ENCODE measurements at places on chromosomes 2 and 18.
A peak's percentile ranks its signal among the peaks of the same experiment; 100 is the strongest.

GRCh38 chr2:217612211-217612610 is 390.6 kb downstream of the TNS1 start:
- no peak for DNase-seq

- no peak for DNase-seq
These were observed 416.7 kb downstream of the ARHGAP15 start for GRCh38 chr2:143545949-143546255.

- DNase-seq = peak; percentile 57
These were observed 37.4 kb downstream of the ACTR2 start for GRCh38 chr2:65264821-65265670.

- DNase-seq = no peak
These were observed 207.6 kb downstream of the MGAT5 start for GRCh38 chr2:134461511-134461910.

DNA sequence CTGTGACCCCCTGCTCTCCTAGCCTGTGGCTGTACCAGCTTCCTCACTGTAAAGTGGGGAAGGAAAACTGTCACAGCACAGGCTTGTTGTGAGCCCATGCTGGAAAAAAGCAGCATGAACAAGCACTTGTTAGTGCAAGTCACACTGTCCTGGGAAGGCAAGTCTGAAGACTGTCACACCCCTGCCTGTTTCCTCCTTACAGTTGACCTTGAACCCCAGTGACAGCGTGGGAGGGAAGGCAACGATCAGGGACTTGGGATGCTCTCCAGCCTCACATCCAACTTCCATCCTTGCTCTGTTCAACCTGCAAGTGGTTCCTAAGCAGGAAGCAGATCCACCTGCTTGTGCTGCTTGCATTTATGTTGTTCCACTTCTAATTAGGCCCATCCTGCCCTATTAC is 311.3 kb upstream of the KLHL29 start:
- no peak for DNase-seq

GRCh38 chr2:128307595-128307994 is 11.1 kb downstream of the HS6ST1 start:
- no peak for DNase-seq

GRCh38 chr2:114113518-114113917 is 223.6 kb downstream of the ACTR3 start:
- DNase-seq = no peak

- no peak for DNase-seq
These were observed 71.1 kb downstream of the TDRD15 start for GRCh38 chr2:21194858-21195271.

DNA sequence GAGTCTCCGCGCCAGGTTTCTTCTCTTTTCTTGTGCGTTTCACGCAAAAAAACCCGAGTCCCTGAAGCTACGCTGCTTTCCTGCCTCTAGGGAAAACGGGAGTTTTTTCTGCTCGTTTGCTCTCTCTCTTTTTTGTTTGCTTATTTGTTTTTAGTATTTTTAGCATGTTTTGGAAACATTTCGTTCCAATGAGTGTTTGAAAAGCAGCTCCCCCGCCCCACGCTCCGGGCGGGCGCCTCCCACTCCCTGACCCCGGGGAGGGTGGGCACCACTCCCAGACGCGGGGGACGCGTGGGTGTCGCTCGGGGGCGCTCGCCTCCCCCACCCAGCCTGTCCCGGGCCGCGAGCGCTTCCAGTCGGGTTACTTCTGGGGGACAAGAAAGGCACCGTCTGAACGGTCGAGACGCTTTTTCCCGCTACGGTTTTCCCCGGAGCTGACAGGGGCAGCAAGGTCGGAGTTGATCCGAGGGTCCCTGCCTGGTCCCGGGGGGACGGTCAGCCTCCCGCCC is 446 bp upstream of the EFHD1 start:
- DNase-seq = no peak

- no peak for DNase-seq
These were observed 1.4 kb downstream of the DOK6 start for GRCh38 chr18:69401972-69402532.

DNA sequence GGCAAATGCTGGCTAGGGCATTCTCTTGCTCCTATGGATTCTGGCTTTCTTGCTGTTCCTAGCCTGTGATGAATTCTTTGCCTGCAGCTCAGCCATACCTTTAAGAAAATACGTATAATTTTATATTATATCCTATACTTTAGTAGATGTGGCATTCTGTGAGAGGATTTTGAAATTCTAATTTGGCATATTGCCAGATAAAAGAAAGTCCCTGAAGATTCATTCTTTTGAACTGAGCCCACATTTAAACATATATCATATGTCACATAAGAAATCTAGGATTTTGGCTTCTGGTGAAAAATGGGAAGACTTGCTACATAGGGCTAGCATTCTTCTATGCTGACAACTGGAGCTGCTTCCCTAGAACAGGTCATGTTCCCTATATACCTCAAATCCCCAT is 91.4 kb upstream of the LYPD1 start:
- DNase-seq = no peak

- DNase-seq = no peak
These were observed 8.4 kb downstream of the DGKD start for GRCh38 chr2:233362742-233363141.

DNA sequence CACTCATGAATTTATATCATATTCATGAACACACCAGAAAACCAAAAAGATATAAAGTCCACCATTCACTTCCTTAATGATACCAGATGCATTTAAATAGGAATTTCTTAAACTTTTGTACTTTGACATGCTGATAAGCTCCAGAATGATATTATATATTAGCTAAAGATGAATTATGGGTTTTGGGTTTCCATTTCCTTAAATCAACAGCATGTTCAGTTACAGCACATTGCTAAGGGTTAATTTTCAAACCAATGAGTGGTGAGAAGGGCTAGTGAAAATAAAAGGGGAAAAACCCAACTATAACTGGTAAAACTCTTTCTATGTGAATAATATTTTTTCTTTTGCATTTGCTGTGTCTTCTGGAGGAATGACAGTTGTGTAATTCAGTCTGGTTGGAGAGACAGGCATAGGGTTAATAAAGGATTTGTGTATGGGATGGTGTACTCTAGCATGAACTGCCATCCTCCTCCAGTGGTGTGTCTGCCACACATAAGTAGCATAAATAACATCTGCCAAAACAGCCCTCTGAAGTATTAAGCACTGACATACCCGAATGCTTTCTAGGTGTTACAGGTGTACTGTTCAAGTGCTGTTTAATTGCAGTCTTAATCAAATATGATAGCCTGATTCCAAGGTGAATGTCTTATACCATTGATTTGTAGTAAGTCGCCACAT is 19.3 kb upstream of the CPS1 start:
- DNase-seq = no peak

DNA sequence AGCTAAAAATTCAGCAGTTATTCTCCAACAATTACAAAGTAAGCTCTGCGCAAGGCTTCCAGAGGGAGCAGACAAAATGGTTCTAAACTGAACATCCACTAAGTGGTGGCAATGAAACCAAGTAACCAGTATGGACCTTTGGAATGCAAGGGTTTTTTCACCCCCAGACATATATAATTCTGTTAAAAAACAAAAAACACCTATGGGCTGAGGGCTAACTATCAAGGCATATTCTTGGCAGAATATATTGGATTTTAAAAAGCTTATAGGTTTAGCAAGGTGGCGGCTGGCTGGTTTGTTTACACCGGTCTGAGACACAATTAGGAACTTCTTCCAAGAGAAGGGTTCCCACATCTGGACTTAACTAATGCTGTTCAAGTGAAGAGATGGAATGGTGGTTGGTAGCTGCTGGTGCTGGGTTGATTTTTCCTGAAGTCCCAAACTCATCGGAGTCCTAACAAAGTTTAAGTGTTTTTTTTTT is 2.8 kb downstream of the ZFP36L2 start:
- no peak for DNase-seq
